Retina (tissue), 1 donor: ENCODE measurements at places on chromosomes 13 and 19.
A peak's percentile ranks its signal among the peaks of the same experiment; 100 is the strongest.

DNA sequence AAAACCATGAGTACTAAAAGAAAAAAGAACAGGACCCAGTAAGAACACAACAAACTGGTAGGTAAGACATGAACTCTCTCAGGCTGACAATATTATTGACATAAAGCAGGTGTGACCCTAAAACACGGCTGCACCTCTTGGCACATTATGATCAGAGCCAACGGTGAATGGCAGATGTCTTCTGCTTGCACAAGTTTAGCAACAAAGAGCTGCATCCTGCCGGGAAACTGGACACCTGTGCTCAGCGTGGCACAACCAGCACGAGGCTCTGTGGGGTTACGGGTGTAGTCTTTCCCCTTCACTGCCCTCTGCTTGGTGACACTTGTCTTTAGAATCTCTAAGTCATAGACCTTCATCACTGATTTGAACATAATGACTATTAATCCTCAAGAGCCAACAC, 97.9 kb downstream of the DOCK9 start:
- DNase-seq, result no peak

DNA sequence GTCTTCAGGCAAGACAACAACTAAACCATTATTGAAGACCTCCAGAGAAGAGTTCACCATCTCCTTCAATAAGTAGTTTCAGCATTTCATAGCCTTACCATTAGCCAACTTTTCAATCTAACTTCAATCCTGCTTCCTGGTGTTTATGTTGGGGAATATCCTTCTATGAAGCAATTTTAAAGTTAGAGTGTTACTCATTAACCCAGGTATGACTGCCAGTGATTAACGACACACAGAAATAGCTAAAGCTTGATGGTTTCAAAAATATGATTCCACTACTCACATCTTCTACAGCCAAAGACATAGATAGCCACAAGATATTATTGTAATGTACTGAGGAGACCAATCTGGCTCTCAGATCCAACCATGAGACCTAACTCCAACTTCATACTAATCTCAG, 403.2 kb downstream of the EFNB2 start:
- no peak for DNase-seq

DNA sequence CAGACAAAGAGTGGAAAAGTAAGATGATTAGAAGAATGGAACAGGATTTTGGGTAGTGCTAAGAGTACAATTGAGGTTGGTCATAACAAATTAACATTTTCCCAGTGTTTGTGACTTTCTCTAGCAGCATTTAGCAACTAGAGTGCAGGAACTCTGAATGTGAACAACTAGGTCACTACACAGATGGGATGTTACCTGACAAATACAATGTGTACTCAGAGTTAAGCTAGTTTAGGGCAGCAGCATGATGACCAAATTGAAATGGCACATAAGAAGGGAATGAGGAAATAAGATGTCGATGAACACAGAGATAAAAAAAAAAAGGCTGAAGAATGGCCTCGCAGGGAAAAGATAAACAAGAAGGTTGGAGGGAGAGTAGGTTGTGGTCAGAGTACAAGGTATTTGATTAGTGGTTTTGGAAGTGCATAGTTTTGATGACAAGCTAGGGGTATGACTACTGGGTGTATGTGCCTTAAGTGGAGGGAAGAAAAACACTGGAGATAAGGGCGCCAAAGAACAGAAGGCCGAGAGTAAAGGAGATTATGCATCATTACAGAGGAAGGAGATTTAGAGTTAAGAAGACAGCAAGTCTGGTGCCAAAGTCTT, 381.1 kb downstream of the FGF14 start:
- no peak for DNase-seq

- DNase-seq, result no peak
These were observed 227.8 kb downstream of the UQCRFS1 start for GRCh38 chr19:28985201-28985600.

- DNase-seq, result no peak
These were observed 504 bp upstream of the VWA8 start for GRCh38 chr13:41961466-41961760.

DNA sequence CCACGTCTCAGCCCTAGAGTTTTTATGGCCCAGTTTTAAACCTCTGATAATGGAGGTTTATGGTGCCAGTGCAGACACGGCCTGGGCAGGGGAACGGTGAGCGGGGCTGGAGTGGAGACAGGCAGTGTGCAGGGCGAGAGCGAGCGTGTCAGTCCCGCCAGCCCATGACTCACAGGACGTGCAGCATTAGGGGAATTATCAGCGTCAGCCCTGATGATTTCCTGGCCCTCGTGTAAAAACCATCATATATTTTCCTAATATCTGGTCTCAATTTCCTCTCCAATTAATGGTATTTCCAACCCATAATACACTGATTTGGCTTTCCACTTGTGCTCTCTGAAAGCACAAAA, 104.6 kb upstream of the VSTM2B start:
- no peak for DNase-seq

DNA sequence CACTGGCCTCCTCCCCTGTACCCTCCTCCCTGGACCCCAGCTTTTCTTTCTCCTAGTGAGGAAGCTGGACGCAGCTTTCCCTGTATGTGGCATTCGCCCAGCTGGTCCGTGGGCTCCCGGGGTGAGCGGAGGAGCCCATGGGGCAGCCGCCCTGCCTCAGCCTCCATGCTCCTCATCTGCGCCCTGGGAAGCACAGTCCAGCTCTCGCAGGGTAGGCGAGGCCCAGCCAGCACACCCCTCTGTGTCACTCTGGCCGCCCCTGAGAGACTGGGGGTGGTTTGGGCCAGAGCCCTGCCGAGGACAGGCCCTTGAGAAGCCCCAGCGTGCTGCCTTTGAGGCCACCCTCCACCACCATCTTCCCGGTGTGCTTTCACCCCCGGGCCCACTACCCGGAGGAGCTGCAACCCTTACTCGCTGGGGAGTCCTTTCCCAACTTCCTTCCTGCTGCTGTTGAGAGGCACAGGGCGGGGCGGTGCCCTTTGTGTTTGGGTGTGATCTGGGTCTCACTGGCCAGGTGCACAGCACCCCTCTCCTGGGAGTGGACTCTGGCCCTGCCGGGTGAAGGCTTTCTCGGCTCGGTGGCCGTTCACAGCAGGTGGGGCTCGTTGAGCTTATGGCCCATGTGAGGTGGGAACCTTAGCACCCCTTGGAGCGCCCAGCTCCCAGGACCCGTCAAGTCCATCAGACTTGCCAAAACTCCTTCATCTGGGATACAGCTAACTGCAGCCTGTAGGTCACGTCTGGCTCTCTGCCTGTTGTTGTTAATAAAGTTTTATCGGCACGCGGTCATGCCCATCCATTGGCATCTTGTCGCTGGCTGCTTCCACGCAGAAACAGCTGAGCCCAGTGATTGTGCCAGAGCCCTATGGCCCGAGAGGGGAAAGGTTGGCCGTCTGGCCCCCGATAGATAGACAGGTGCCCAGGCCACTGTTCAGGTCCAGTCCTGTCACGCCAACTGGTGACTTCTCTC, 3.2 kb downstream of the NCLN start:
- no peak for DNase-seq

DNA sequence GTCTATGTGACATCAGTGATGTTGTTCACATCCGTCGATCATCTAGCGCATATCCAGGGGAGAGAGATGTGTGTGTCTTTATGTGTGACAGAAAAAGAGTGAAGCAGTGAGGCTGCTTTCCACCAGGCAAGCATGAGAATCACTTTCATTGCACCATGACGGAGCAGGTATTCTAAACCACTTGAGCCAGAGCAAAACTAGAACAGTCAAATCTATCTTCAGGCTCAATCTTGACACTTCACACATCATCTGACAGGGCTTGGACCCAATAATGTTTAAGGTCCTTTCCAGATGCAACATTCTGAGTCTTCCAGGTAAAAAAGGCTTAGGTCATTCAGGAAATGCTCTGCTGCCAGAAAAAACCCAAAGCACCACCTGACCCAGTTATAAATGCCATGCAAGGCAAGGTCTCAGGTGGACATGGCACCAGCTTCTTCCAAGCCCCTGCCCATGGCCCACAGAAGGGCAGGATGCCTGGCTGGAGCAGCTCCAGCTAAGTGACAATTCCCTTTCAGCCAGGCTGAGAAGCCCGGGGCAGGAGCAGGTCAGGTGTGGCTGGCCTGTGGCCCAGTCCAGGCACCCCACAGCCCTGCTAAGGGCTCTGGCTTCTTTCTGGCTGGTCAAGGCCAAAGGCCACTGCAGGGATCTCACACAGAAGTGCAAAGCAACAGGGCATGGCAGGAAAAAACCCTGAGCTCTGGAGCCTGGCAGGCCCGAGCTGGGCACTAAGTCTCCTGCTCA, 5.0 kb downstream of the ELAVL1 start:
- no peak for DNase-seq

- peak; percentile 96 for DNase-seq
These were observed at the start of gene ZNF69 for GRCh38 chr19:11887611-11888531. Gene ZNF69, plus strand, starts transcription at chr19:11887782. Its CDS starts 142 bp downstream, at chr19:11887924.

- peak; percentile 98 for DNase-seq
These were observed at the start of gene UBA52 for GRCh38 chr19:18571564-18572344. Gene UBA52, plus strand, starts transcription at chr19:18571857. Its CDS starts 1,444 bp downstream, at chr19:18573301.

DNA sequence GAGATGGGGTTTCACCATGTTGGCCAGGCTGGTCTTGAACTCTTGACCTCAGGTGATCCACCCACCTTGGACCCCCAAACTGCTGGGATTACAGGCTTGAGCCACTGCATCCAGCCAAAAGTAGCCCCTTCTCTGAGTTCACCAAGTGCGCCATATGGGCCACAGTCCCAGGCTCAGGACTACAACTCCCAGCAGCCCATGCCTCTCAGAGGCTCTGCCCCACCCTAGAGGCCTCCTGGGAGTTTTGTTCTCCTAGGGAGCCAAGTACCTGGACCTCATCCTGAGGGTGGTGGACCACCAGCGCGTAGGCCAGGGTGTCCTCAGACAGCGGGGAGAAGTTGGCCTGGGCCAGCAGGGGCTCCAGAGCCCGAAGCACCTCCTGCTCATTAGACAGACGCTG, 18.8 kb downstream of the TMEM143 start:
- DNase-seq, result no peak
